T47D (cell line): ENCODE measurements at places on chromosomes 4 and X.

DNA sequence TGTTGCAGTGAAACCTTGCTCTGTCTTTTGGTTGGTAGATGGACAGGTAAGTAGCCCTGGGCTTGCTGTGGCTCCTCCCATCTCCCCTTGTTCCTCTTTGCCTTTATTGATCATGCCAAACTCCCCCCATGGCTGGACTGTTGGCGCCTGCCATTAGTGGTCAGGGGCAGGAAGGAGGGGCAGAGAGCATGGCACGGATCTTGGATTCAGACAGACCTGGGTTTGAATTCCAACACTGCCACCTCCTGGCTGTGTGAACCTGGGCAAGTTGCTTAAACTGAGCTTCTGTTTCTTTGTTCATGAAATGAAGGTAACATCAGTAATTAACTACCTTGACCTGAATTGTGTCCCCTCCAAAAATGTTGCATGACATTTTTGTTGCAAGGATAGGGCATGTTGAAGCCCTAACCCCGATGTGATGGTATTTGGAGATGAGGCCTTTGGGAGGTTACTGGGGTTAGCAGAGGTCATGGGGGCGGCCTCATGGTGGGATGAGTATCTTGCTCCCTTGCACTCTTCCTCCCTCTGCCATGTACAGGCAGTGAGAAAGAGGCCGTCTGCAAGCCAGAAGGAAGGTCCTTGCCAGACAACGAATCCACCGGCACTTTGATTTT, 6.0 kb downstream of the SLC2A9 start:
- peak; percentile 16 for DNase-seq

DNA sequence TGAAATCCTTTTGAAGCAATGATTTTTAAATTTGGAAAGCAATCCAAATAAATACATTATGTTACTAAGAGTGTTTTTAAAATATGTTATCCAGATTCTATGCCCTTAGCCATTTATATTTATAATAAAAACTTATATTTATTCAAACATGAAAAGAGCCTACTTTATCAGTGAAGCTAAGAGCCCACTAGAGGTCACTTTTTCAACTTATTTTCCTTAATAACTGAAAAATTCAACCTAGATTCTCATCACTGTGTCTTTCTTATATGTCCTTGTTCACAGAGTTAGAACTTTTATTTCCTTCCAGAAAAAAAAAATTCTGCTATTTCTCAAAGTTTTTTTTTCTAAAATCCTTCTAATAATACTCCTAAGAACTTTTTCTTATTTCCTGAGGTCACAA, 23.9 kb downstream of the PRDM8 start:
- DNase-seq: no peak

DNA sequence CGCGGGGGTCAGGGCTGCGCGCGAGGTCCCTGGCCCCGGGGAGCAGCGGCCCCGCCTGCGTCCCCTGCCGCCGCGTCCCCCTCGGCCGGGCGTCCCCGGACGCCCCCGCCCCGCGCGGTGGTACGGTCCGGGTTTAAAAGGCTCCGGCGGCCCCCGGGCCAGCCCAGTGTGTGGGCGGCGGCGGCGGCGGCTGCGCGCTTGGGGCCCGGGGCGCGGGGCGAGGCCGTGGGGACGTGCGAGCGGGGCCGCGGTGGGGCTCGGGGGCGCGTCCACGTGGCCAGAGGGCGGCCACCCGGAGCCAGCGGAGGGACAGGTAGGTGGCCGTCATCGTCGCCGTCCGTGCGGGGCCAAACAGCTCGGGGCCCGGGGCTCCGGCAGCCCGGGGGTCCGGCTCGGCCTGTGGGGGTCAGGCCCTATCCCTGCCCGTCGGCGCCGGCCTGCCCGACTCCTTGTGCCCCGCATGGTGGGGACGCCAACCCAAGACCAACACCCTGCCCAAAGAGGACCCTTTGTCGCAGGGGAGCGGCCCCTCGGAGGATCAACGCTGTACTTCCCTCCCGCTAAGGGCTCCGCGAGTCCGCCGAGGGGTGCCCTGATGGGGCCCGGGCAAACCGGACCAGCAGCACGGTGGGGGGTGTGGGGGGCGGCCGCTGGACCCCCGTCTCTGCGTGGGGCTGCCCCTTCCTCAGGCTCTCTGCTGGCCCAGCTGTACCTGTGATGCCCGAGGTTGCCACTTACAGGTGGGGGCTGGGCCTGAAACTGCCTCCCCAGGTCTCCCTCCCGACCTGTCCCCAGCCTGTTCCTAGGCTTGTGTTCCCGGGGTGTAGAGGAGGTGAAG, at the start of gene PLXNA3:
Gene PLXNA3 (plus strand): TSS at position 166 of the 838 bp plus-strand sequence. CDS start 1,903 bp downstream, outside the sequence.
- DNase-seq: no peak

DNA sequence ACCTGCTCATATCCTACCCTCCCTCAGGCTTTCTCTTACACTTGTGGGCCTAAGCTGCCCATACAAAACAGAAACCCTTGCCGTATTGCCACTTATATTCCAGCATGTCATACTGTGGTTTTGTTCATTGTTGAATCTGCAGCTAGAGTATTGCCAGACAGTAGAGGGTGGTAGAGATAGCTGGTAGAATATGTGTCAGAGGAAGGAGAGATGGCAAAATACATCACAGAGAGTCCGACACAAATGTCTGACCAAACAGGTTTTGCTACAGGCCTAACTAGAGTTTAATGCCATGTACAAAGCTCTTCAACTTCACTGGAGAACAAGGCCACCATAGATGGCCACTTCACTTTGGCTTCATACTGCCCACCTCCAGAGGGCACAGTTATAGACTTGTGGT, 160.1 kb downstream of the EFHC2 start:
- DNase-seq: no peak

GRCh38 chr4:14827111-14827510, 175.2 kb upstream of the CPEB2 start:
- DNase-seq: no peak

- DNase-seq: peak; percentile 65
Measured at GRCh38 chr4:103076747-103077347, at the start of gene SLC9B2. Gene SLC9B2 (minus strand): TSS chr4:103076761. CDS start chr4:103067550, 9,211 bp downstream.

- no peak for DNase-seq
Measured at GRCh38 chr4:34202154-34202553, 2042.2 kb downstream of the ARAP2 start.

GRCh38 chrX:38561951-38562719, 793 bp downstream of the TSPAN7 start:
- no peak for DNase-seq

DNA sequence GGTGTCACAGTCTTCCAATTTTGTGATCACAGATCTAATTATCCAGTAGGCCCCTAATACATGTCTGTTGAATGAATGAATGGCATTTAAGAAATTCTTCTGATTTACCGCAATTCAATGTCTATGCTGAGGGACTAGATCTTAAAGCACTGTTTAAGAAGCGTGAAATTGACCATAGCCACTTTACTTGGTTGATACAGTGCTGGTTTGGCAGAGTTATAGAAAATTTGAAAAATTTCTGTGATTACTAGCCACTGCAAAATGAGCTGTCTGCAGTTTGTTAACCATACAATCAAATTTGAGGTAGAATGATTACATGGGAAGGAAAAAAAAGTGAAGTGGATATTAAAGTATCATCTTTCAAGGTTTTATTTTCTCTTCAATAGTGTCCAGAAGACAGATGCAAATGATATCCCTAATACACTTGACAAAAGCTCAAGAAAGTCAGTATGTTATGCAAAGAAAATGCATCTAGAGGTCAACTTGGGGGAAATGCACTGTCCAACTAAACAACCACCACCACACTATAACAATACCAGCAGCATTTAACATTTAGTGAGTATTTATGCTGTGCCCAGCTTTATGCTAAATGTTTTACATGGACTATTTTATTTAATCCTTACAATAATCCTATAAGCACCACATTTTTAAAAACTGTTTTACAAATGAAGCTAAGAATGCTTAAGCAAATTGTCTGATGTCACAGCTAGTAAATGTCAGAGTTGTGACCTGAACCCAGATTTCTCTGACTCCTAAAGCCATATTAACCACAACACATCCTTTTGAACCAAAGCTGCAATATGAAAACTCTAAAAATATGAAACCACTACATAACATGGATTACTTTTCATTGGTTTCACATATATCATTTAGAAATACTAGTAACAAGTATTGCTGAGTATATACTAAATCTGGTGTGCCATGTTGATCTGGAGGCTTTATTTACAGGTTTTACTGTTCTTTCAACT, 217.9 kb upstream of the MAB21L2 start:
- DNase-seq: no peak

DNA sequence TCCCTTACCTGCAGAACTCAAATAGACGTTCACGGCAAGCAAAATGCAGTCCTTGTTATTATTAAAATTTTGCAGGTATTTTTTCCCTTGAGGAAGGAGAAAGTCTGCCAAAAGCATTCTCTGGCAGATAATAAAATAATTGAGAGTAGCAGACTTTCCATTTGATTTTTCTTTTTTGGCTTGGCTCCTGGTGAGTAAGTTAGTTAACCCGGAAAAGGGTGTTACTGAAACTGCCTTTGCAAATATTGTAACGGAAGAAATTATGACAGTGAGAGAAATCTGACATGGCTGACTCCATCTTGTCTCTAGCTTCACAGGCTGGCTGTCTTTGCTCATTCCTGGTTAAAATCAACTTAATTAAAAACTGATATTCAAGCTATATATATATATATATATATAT, 100.5 kb downstream of the GPR143 start:
- DNase-seq: no peak

- DNase-seq: no peak
Measured at GRCh38 chrX:116757491-116757890, 294.7 kb upstream of the CT83 start.

DNA sequence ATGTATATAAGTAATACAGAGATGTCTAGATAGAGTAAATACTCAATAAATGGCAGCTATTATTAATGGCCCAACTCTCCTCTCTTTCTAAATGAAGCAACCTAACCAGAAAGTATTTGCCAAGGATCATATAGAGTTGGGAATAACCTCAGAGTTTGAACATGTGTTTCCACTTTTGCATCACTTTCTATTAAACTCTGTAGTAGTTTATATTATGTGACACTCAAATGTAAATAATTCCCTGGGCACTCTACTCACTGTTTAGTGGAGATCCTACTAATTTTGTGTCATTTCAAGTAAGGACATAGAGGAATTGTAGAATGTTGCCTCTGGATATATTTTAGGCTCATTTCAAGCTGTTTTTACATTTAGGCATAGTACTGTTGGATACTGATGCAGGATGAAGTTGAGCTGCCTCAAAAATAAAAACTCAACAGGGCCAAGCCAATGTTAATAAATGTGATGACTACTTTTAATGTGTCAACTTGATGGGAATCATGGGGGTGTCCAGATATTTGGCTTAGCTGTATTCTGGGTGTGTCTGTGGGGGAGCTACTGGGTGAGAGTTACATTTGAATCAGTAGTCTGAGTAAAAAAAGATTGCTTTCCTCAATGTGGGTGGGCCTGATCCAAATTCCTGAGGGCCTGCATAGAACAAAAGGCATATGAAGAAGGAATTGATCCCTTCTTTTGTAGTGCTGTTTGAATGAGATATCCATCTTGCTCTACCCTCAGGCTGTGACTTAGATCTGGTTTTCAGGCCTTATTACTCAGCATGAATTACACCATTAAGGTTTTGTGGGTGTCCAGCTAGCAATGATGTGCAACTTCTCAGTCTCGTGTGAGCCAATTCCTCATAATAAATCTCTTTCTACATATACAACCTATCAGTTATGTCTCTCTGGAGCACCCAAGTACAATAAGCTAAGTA, 1368.2 kb downstream of the STIM2 start:
- DNase-seq: no peak

- DNase-seq: peak; percentile 77
Measured at GRCh38 chrX:41245641-41246040, 88.3 kb upstream of the DDX3X start.

DNA sequence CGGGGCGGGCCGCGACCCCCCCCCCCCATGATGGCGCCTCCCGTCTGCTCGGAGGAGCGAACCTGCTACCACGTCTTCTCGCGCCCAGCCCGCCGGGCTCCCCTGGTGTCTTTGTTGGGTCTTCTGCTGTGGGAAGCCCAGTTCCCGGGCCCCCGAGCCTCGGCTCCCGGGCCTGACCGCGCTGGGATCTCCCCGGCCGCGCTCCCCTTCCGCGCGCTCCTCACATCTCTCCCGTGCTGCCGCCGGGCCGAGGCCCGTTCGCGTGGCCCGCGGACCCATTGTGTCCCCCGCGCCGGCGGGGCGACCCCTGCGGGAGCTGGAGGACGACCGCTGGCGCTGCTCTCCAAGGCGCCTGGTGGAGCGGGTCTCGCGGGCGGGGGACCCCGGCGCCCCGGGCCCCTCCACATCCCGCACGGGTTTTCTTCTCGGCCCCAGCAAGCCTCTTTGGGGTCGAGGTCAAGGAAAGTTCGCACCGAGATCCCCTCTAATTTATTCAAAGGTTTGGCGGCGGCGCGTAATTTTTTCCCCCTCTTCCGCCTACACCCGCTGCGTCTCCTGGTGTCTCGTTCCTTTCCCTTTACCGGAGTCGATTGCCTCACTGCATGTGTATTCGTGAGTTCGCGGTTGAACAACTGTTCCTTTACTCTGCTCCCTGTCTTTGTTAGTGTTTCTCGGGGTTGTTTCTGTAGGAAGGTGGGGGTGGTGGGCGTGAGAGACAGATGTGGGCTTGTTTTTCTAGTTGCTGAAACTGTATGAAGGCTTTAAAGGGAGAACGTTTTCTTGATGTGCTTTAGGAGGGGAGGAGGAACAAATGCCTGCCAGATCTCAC, 770 bp downstream of the SMAD1 start:
- DNase-seq: peak; percentile 24

- DNase-seq: no peak
Measured at GRCh38 chrX:70921709-70922352, 9.1 kb downstream of the SLC7A3 start.

DNA sequence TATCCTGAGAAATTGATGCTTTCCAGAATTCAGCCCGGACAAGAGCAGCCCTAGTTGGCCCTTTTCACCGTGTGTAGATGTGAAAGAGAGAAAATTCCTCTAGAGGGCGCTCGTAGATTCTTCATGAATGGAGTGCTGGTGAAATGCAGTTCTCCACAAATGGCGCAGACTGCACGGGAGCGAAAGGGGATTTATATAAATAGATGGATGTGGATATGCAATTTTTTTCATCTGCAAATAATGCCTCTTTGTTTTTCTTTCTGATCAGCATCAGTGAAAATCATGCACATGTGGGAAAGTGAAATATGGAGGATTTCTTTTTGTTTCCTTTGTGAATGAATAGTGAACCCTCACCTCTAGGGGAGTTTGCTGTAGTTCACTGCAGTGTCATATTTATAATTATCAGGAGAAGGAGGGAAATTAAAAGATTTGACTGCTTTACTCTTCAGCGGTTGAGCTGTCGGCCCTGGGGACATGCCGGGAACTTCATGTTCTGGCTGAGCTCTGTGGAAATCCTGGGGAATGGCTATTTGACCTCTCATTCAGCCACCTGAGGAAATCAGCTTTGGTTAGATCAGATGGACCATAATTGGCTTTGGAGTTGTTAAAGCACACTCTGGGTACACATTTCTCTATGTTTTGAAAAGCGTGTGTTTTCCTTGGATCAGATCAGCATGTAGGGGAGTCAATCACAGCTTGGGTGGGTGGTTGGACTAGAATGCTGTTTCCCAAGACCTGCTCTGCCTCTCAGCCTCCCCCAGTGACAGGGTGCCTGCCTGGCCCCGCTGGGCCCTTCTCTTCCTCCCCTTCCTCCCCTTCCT, 115.0 kb upstream of the SHISA3 start:
- peak; percentile 78 for DNase-seq
